ENCODE measurements at places on chromosomes 7 and 10. TPM values are rescaled to one million over a fixed set of nuclear protein-coding genes. Genes with fewer than 3 reads are reported as not detected.

The ATP6V0A4 gene
- 0.32 TPM for total RNA-seq

The AKR1C1 gene
- total RNA-seq = 0.86 TPM

The MRPL43 gene
- 53.4 TPM for total RNA-seq

The SPACDR gene
- 4.2 TPM for total RNA-seq

The NME8 gene
- total RNA-seq = not detected

The RNLS gene
- 4.3 TPM for total RNA-seq

The RBP4 gene
- total RNA-seq = not detected

The HERPUD2 gene
- total RNA-seq = 26.7 TPM

The VSTM2A gene
- total RNA-seq = not detected

The SORCS1 gene
- not detected for total RNA-seq

The ASAH2 gene
- total RNA-seq = 0.05 TPM

GRCh38 chr7:25718596-25718995 lies 433.4 kb upstream of the NFE2L3 start:
- no peak for DNase-seq

DNA sequence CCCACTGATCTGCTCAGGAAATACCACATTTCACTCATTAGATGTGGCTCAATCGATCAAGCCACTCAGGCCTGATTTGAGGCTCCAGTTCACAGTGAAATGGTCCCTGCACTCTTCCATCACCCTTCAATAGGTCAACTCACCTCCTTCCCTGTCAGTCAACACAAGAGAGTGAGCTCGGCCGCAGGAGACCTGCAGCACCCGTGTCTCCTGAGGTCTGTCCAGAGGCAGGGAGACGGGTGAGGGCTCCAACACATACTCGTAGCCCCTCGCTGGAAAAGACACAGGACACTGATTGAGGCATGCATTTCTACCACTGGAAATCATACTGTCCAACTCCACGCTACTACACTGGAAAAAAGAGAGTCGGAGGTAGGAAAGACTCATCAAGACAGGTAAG lies 7.1 kb downstream of the RCC1L start:
- no peak for DNase-seq

- no peak for DNase-seq
Observed at GRCh38 chr7:106247841-106248240, 36.9 kb downstream of the NAMPT start.

DNA sequence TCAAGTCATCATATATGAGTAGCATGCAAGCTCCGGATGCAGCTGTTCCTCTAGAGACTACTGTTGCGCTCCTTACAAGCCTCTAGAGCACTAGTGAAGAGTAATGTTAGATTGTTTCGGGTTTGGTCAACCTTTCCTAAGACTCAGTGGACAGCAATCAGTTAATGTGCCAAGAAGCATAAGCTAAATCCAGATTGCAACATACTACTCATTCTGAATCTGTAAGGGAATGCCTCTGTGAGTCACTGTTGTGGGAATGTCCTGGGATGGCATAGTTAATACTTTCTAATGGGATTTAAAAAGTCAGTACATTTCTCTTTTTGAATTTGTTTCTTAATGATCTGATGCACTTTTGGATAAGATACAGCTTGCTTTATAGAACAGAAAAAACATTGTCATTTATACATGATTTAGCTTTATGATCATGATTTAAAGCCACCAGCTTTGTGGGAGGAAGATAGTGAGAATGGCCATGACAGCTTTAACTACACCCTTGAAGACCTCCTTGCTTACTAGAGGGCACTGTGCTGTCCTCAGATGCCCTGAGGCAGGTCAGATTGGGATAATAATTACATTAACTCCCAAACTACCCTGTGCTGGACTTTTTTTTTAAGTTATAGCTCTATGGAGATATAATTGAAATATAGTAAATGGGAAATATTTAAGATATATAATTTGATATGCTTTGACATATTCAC lies 138.4 kb downstream of the SDK1 start:
- no peak for DNase-seq

- DNase-seq = no peak
Observed at GRCh38 chr10:131806646-131807317, 94.0 kb upstream of the PPP2R2D start.

DNA sequence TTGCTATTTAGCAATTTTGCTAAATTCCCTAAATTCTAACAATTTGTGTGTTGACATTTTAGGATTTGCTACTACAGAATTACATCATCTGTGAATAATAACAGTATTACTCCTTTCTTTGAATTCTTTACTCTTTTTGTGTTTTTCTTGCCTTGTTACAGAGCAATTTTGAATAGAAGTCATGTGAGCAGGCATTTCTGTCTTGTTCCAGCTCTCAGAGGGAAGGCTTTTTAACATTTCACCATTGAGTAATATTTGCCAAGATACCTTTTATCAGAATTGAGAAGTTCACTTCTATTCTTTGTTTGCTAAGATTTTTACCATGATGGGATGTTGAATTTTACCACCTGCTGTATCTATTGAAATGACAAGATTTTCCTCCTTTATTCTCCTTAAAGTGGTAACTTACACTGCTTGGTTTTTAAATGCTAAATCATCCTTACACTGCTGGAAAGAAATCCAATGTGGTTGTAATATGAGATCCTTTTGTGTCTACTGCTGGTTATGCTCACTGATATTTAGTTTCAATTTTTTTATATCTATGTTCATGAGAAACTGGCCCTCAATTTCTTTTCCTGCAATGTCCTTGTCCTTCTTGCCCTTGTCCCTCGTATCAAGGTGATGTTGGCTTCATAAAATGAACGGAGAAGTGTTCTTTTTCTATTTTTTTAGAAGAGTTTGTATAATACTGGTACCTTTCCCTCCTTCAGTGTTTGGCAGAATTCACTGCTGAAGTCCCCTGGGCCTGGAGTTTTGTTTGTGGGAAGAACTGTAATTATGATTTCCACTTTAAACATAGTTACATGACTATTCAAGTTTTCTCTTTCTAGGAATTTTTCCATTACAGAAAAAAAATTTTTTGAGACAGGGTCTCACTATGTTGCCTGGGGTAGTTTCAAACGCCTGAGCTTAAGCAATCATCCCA lies 50.3 kb upstream of the ATP6V0A4 start:
- DNase-seq = no peak

- peak; percentile 70 for DNase-seq
Observed at GRCh38 chr10:61896854-61897661, 4.4 kb upstream of the ARID5B start.

- DNase-seq = no peak
Observed at GRCh38 chr10:128808921-128809440, 658.1 kb upstream of the MGMT start.

- DNase-seq = no peak
Observed at GRCh38 chr7:82925331-82925730, 237.4 kb downstream of the PCLO start.

DNA sequence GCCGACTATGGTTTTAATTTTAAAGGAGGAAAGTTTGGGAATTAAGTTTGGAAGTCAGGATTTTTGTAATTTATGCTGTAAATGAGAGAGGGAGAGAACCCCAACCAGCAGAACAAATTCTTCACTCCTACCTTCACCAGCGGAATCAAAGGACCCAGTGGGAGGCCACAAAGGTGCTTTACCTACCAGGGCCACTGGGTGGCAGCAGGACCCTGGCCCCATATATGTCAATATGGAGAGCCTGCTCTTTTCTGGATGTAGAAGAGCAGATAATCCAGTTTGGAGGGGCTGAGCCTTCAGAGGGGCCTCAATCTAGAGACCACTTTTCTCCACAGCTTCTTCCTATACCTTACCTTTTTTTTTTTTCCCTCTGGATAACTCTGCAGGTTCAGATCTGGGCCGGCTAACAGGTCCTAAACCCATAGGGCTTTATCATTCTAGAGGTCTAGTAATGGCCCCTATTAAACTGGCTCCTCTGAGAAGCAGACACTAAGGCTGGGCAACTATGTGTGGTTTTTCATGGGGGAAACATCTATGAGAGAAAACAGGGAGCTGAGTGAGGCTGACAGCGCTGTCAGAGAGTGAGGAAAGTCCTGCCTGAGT lies 8.5 kb upstream of the SCD start:
- peak; percentile 90 for DNase-seq

GRCh38 chr7:40865441-40866233 lies 730.8 kb downstream of the SUGCT start:
- no peak for DNase-seq

DNA sequence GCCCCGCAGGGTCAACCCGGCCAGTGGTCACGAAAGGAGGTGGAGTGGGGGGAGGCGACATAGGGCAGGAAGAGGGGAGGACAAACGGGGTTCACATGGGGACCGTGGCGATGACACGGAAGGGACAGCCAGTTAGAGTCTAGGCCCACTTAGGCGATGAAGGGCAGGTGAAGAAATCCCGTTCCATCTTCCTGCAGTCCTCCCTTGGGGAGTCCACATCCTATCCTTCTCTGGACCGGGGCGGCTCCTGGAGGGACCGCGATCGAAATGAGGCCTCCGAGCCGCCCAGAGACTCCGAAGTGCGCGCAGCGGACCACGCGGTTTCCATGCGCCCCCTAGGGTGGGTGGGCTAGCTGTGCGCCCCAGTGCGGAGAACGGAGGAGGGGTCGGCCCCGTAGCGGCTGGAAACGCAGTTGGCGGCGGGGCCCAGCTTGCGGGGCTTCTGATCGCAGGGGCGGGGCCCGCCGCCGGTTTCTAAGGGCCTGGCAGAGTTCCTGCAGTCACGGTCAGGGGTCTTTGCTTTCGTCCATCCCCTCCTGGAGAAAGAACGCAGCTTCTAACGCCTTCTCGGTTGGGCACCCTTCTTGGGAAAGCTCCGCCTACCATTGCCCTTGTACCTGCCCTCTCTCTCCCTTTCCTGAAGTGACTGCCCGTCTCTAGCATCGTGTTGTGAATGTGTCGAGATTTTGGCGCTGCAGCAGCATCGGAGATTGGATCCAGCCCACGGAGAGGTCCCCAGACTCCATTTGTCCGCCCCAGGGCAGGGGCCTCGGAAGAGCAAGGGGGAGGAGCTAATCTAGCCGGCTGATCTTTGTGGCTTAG lies 17.9 kb upstream of the TMEM225B start:
- peak; percentile 75 for DNase-seq

- DNase-seq = no peak
Observed at GRCh38 chr7:13989949-13990305, 461 bp upstream of the ETV1 start.

GRCh38 chr7:13117103-13117502 lies 429.7 kb downstream of the ARL4A start:
- no peak for DNase-seq

DNA sequence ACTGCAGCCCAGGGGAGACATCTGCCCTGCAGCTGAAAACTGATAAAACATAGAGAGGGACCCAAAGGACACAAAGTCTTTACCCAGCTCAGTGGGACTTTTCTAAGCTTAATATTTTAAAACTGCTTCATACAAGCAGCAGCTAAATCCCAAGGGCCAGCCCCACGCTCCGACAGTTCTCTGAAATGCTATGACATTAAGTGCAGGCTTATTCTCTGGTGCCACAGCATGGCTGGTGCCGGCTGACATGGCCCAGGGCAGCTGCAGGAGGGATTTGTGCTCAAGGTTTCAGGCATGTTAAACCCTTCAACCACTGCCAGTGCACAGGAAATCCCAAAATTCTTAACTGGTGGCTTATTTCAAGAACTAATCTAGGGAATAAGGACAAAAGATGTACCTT lies 170.9 kb downstream of the PARD3 start:
- no peak for DNase-seq

- peak; percentile 37 for DNase-seq
Observed at GRCh38 chr10:69088801-69089501, 1.0 kb downstream of the SRGN start.

DNA sequence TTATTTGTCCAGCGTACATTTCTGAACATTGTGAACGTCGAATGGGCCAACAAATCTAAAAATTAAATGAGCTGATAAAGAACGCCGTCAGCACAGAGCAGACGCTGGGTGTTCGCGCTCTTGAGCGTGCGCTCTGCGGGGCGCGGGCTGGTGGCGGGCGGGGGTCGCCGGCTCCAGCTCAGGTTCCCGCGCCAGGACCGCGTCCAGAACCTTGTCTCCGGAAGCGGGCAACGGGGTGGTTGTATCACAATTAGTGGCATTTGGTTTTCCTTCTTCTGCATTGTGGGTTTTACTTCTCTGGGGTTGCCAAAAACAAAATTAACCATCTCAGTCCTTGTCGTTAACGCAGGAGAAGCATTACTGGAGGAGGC lies 2.4 kb downstream of the CYP2E1 start:
- no peak for DNase-seq

DNA sequence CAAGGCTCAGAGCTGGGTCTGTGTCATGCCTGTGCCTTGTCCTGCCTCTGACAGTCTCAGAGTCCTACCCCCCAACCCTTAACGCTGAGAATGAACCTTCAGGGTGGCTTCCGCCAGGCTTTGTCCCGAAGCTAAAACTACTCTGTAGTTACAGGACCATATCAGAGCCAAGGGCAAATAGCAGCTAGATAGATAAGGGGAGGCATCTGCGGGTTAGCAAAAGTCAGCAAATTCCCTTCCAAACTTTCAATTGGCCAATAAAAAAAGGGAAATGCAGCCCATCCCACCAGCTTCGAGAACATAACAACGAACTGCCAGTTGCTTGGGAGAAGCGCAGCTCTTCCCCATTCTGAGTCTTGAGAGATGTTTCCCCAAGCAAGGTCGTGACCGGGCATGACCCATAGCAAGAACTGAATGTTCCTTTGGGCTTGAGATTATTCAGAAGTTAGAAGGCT lies 17.7 kb downstream of the CCL24 start:
- DNase-seq = no peak

DNA sequence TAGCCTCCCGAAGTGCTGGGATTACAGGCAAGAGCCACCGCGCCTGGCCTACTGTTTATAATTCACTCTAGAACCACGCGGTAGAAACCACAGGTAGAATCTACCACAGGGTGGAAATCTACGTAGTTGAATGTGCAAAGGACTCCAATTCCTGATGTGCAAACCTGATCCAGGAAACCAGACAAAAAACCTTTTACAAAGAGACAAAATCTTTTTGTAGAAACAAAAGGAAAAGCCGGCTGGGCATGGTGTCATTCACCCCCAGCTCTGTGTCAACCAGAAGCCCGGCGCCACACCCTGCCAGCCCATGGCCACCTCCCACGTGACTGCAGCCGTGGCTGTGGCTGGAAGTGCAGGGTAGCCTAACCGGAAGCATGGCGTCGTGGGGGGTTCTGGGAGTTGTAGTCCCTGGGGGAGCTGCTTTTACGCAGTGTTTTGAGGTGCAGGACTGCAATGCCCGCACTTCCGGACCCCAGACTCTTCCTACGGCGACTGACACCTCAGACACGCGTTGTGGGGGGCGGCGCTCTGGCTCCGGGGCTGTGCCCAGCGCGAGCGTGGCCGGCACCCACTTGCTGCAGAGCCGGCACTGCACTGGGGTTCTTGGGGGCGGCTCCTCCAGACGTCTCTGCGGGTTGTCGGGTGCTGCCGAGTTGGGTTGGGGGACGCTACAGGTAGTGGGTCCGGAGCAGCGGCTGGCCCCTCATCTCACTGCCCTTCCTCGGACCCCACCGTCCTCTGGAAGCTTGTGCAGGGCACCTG lies 41.5 kb upstream of the RNF216 start:
- peak; percentile 99 for DNase-seq

DNA sequence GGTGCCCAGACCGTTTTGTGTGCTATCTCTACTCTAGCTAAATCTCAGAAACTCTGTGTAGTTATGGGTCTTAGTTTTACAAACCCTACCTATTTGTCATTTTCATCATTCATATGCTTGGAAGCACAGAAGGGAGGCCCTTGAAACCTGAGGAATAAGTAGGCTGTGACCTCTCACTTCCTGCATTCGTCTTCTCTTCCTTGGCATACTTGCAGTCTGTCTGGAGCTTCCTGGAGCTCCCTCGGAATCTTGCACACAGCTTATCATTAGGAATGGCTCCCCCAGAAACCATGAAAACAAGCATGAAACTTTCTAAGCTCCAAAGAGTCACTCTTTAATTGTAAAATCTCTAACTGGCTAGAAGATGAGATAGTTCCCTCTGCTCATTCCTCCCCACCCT lies 376.9 kb upstream of the MYO3A start:
- no peak for DNase-seq

Data from activated CD4-positive, alpha-beta T cell treated with anti-CD3 and anti-CD28 coated beads for 36 hours (primary cell).